ENCODE measurements at places on chromosomes 3 and 15.

GRCh38 chr15:90165659-90166489 lies 35.3 kb upstream of the SEMA4B start:
- peak; percentile 45 for DNase-seq

DNA sequence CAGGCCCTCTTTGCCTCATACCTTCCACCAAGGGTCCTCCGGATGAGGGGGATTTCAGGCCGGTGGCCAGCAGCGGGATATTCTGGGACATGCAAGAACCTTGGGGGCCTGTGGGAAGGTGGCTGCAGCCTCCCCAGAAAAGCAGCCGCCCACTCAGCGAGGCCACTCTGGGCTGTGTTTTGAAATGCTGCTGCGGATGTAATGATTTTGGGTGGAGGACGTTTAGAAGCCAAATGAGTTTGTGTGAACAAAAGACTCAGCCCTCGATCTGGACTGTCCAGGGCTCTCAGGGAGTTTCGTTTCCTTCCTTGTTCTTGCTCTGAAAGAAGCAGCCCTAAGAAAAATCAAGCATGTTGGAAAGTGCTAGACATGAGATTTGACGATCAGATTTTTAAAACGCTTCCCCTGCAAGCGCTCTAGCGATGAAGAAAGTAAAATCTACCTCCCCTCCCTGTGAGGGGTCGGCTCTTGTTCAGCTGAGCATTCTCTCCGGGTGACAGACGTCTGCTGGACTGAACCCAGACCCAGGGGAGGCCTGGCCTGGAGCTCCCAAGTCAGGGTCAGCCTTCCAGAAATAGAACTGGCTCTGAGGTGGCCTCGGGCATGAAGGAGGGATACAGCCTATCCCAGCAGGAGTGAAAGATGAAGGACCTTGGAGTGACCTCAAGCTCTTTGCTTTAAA lies 12.9 kb downstream of the HEG1 start:
- DNase-seq, result no peak

GRCh38 chr3:58711871-58712270 lies 45.3 kb upstream of the FAM3D start:
- no peak for DNase-seq

DNA sequence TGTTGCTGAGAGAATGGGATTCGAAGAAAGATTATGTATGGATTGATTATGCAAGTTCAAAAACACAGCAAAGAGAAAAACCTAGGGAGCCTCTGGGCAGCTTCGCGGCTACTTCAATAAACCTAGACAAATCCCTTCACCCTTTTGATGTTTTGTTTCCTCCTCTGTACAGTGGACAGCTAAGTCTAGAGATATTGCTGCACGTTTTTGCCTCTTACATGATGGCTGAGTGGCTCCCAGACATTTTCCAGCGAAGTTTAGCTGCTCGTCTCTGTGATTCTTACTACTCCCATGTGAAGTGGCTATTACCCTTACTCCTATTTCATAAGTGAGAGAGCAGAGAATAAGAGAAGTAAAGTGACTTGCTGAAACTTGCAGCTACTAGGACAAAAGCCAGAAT lies 695.0 kb upstream of the GRM7 start:
- no peak for DNase-seq

- DNase-seq, result no peak
These were observed 12.1 kb upstream of the ELP6 start for GRCh38 chr3:47525617-47526016.

DNA sequence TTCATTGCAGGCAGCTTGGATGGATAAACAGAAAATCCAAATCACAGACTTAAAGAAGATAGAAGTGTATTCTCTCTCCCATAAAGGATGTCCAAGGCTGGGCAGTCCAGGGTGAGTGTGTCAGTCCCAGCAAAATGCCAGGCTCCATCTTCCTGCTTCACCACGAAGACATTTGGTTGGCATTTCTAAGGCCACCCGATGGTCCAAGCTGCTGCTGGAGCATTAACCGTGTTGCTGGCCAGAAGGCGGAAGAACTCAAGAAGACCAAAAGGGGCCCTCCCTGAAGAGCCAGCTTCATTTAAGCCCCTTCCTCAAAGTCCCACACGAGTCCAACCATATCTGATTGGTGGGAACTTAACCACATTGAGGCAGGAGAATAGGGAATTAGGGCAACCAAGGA lies 3.0 kb upstream of the CYP11A1 start:
- DNase-seq, result no peak

DNA sequence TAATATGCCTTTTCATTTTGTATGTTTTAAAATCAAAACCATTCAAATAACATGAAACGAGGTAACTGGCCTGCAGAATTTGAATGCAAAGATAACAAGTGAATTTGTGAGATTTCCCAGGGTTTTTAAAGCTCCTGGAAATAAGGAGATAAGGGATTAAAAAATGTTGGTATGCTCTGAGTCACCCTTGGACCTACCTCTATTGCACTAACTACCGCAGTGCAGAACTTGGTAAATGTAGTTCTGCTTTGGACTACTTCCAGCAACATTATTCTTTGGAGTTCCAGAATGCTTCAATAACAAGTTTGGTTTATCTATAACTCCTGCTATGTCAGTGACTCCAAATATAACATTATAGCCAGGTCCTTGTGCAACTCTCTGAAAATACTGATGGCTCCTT lies 201.7 kb downstream of the GAP43 start:
- DNase-seq, result no peak

DNA sequence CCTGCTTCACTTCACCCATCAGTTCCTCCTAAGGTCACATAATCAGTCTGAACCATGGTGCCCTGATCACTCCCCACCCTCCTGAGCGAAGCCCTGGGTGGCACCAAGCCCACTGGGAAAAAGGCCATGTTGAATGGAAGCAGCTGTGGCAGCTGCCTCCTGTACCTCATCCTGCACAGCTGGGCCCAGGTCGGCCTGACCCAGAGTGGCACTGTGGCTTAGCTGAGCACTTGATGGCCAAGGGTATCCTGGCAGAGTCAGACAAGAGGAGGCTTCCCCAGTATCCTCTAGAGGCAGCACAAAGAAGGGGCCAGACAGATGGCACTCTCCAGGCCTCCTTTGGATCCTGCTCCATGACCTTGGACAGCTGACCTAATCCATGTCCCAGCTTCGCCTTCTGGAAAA lies 68.4 kb downstream of the TLE3 start:
- DNase-seq, result no peak

DNA sequence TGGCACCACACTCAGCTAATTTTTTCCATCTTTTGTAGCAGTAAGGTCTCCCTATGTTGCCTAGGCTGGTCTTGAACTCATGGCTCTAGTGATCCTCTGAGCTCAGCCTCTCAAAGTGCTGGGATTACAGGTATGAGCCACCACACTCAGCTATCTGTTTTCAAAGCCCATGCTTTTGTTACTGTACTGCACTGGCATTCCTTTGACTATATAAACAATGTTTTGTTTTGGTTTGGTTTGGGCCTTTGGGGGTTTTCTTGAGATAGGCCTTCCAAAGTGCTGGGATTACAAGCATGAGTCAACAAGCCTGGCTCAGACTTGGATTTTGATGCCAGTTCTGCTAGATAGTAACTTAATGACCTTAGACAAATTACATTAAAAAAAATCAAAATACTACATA lies 89.7 kb upstream of the GK5 start:
- DNase-seq, result no peak

DNA sequence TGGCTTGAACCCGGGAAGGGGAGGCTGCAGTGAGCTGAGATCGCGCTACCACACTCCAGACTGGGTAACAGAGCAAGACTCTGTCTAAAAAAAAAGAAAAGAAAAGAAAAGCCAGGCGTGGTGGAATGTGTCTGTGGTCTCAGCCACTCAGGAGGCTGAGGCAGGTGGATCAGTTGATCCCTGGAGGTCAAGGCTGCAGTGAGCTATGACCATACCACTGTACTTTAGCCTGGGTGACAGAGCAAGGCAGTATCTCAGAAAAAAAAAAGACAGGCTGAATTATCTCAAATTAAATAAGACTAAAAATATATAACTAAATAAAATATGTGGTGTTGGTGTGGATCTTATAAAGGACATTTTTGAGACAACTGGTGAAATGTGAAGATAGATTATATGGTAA lies 20.6 kb downstream of the SMARCC1 start:
- no peak for DNase-seq

DNA sequence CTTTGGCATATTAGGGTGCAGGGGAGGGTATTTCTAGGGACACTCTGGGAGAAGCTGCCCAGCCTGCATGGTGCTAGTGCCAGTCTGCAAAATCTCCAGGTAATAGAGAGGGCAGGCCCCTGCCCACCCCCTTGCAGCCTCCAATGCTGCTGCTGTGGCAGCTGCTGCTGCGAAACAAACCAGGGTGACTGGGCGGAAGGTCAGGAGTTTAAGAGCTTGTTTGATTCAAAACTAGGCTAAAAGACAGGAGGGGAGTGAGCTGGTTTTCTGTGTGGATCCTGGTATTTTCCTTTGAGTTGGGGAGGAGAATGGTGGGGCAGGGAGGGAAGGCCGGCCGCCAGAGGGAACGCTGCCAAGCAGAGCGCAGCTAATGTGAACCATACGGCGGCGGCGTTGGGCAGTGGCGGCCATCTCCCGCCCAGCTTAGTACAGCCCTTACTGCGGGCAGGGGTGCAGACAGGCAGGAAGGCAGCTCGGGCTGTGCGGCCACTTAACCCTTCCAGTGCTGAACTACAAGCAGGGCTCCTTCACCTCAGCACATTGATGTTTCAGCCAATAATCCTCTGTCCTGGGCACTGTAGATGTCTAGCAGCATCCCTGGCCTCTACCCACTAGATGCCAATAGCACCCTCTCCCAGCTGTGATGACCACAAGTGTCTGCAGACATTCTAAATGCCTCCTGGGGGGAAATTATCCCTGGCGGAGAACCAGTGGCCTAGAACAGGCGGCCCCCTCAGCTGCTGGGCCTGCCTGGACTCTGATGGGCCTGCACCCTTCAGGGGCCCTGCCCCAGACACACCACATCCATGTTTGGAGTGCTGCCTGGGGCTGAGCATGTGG lies 125.7 kb downstream of the EEFSEC start:
- no peak for DNase-seq

GRCh38 chr15:47988564-47988963 lies 132.2 kb upstream of the SLC24A5 start:
- no peak for DNase-seq

Measured in GM06990 (cell line).